ENCODE measurements at places on chromosomes 4 and X.

DNA sequence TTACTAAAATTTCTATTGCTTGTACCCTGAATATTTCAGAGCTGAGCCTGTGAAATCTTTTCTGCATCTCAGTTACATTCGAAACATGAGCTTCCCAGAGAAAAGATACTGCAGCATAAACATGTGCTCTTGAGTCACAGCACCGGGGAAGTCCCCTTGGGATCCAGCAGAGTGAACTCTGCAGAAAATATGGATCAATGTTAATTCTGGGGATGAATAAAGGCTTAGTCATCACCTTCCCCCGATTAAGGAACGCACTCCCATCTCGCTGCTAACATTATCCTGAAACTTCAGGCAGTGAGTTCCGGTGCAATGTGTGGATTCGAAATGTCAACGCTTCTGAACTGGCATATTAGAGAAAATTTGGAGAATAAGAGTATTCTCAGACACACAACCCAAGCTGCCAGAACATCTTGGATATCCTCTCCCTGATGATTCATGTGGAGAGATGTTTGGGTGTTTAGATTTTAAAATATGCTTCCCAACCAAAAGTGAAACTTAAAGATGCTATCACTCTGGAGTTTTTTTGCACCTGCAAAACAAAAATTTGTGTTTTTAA is 90.8 kb downstream of the IRF2 start:
- no peak for DNase-seq

DNA sequence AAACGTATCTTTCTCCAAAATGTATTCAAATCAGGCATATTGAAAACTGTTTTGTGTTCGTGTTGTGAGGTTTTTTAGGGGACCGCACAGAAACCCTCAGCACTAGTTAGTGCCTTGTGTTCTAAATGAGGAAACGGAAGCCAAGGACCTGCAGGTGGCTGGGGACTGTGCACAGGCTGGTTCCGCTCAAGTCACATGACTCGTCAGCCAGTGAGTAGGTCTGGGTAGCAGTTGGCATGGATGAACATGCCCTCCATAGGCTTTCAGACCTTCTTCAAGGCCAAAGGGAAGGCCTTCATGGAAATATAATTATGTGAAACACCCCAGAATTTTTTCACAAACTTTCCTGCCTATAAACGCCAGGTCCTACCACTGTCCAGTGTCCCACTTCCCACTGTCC is 1.3 kb upstream of the F11 start:
- DNase-seq, result no peak

DNA sequence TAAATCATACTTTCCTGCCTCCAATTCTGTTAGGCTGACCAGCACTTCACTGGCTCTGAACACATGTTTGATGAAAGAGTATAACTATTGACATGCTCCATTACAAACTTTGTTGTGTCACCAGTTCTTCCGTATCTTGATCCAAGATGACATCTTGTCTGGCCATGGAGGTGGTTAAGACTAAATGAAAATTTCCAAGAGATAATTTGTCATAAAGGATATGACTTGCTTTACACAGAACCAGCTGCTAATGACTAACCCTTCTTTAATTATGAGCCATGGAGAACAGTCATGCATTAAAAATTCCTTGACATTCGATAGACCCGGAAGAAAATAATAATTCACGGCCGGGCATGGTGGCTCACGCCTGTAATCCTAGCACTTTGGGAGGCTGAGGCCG is 17.7 kb upstream of the N4BP2 start:
- DNase-seq, result no peak

GRCh38 chr4:15744016-15744545 is 34.0 kb upstream of the CD38 start:
- DNase-seq, result no peak
